ENCODE measurements at places on chromosomes 3 and 15. TPM values are rescaled to one million over a fixed set of nuclear protein-coding genes. Genes with fewer than 3 reads are reported as not detected.

Gene GP5
- 0.83 TPM for total RNA-seq

DNA sequence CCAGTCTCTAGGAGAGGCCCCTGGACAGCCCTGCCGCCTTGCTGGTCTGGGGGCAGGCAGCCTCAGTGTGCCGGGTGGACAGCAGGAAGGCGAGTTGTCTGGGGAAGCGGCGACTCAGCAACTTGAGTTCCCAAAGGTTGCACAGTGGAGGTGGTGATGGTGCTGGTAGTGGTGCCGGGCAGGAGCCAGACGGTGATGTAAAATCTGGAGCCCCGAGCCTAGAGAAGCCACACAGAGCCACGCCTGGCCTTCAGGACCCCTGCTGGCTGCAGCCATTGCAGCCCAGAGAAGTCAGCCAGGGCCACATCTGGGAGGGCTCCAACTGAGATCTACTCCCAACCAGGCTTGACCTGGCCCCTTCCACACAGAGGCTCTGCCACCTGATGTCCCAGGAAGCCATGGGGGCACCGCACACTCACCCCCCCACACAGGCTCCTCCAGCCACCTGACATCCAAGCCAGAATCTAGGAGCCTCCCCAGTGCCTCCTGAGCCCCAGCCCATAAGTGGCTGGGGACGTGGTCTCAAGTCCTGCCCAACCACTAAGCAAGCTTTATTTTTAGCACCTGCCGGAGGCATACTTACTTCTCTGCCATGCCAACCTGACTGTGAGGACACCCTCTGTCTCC, 8.8 kb downstream of the C3orf22 start:
- H3K4me3 ChIP-seq, result no peak overlapping the region
- no peak overlapping the region for H3K27ac ChIP-seq
- DNase-seq, result no peak
- no peaks in the 10 kb centered on the region for H3K36me3 ChIP-seq
- no peaks in the 10 kb centered on the region for H3K27me3 ChIP-seq

DNA sequence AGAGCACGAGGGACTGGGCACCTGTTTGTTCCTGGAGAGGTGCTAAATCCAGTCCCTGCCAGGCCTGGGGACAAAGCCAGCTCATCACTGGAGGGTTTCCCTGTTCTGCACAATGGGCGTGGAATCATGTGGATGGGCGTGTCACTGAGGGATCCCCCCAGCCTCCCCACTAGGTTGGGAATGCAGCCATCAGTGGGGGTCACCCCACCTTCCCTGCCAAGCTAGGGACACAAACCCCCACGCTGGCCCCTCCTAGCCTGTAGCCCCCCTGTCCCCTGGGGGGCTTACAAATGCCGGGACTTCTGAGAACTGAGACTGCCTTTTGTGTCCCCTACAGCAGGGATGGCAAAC, 61.9 kb downstream of the NSMCE3 start:
- no peaks in the 10 kb centered on the region for H3K4me1 ChIP-seq
- no peak overlapping the region for H3K4me3 ChIP-seq
- DNase-seq, result no peak
- peaks cover 13% of the 10 kb centered on the region for H3K27me3 ChIP-seq
- H3K36me3 ChIP-seq, result no peaks in the 10 kb centered on the region

Gene PLA2G4B
- total RNA-seq, result 4.2 TPM

Data from activated CD8-positive, alpha-beta T cell treated with anti-CD3 and anti-CD28 coated beads for 36 hours (primary cell).